ENCODE measurements at places on chromosomes 2 and 18. TPM values are rescaled to one million over a fixed set of nuclear protein-coding genes. Genes with fewer than 3 reads are reported as not detected.

DYSF gene
- 17.7 TPM for total RNA-seq

ZSCAN30 gene
- total RNA-seq = 28.3 TPM

PTPN2 gene
- total RNA-seq = 32.1 TPM

IAH1 gene
- 59.9 TPM for total RNA-seq

MYOM1 gene
- 8.9 TPM for total RNA-seq

All from dorsolateral prefrontal cortex (tissue), 122 donors.